Activated T-cell treated with anti-CD3 and anti-CD28 coated beads, Interleukin-2, amount 50 U/mL, for 72 hours (primary cell): ENCODE measurements at places on chromosomes 5 and 9.

- DNase-seq, result no peak
Observed at GRCh38 chr9:20476912-20477521, 145.3 kb downstream of the MLLT3 start.

DNA sequence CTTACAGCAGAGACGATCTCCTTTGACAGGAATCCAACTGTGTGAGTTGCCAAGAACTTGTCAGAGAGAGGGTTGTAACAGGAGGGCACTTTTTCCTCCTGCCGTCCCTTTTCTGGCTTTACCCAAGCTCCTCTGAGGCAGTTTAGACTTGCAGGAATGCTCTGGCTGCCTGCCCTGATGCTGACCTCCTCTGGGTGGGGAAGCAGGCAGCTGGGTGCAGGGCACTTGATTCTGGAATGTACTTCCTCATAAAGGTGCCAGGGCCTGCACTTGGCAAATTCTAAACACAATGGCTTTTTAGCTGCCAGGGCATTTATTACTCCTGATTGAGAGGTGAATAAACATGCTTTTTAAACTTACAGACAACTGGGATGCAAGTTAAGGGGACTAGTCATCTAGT, 190.4 kb downstream of the EPB41L4A start:
- no peak for DNase-seq

DNA sequence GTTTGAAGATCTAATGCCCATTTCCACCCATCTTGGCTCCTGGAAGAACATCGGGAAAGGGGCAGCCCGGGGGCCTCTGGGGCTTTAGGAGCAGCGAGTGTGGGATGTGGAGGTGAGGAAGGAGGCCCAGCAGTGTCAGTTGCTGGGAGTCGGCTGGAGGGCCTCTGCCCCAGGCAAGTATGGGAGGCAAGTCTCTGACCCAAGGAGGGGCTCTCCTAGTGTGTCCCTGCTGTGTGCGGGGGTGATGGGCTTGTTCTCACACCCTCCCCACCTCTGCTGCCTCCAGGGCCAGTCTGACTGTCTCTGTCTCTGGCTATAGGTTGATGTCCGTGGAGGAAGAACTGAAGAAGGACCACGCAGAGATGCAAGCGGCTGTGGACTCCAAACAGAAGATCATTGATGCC, 129.7 kb downstream of the DAB2IP start:
- no peak for DNase-seq

GRCh38 chr5:102762095-102762534, 7.0 kb downstream of the PAM start:
- peak; percentile 12 for DNase-seq

DNA sequence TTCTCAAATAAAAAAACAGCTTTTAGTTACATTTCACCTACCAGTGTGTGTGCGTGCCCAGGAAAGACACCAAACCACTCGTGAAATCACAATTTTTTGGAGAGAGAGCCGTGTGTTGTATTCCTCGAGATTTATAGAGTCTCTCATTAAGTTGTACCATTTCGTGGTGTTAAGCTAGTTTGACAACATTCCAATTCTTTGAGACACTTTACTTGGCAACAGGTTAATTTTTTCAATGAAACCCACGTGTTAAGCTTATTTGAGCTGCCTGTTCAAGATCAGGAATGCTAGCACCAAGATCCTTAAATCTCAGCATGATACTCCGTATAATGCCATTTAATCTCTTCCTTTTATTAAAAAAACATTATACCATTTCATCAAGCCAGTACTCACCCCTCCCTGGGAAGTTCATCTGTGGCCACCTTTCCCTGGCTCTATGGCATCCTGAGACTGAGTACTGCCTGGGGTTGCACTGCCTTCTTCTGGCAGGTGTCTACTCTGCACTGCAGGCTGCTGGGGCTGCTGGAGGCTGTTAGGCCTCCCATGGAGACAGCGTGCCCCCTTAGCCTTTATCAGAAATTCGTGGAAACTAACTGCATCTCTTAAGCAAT, 143.7 kb downstream of the ARHGAP26 start:
- no peak for DNase-seq

DNA sequence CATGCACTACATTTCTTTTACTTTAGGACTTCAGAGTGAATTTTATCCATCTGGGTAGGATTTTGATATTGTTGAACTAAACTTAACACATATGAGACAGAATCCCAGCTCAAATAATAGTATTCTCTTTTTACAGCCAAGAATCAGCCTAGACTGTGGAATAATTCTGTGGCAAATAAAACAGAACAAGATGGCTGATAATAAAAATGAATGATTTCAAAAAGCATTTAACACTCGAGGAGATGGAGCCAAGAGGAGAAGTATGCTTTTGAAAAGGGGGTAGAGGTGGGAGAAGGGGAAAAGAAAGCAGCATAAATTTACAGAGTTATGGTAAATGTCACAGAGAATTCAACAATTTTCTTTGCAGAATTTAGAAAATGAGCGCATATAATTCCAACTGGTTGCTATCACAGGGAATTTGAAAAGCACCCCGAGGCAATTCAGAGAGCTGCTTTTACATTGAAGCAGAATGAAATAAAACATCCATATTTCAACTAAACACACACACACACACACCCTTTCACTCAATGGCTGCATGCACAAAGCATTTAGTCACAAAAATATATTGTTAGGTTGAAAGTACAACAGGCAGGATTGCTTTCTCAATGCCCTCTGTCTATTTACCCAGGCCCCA, 60.2 kb upstream of the DMAC1 start:
- no peak for DNase-seq

DNA sequence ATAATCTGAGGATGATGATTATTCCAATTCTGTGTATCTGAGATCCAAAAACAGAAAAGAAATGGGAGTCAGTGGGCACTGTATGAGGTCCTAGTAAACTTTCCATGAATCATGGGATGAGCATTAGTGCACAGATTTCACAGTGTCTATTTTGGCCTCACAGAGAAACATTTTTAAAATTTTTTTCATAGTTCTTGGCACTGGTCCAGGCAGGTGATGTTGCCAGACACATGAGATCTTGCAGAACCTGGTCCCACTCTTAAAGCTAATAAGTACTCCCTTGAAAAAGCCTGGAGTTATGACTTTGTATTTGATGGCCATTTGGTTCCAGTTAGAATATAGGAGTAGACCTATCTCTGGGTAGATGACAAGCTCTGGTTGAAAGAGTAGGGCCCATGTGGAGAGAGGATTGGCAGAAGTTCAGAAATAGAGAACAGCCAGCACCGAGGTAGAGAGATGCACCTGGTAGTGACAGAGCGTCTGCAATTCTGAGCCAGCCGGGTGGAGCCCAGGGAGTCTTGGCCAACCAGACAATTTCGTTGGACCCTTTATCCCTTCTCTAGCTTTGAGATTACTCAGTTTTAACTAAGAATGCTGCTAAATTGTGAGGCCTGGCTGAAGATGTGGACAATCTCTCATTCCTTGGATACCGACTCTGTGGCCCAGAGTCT, 6.3 kb upstream of the TNFSF15 start:
- no peak for DNase-seq
